Caco-2 (cell line): ENCODE measurements at places on chromosomes 4 and X.

DNA sequence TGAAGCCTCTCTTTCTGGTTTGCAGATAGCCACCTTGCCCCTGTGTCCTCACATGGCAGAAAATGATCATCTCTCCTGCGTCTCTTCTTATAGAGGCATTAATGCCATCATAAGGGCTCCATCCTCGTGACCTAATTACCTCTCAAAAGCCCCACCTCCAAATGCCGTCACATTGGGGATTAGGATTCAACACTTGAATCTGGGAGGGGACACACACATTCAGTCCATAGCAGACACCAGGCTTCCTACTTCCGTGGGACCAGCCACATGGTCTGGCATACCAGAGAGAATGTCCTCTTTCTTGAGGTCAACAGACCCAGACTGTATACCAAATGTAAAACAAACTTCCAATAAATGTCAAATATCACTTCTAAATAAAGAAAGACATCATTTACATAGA, 82.3 kb upstream of the S100G start:
- H3K4me1 ChIP-seq: no peaks in the 10 kb centered on the region
- no peak overlapping the region for H3K4me3 ChIP-seq
- no peaks in the 10 kb centered on the region for H3K27me3 ChIP-seq

GRCh38 chr4:10552591-10553280, 95.5 kb upstream of the ZNF518B start:
- no peak for DNase-seq
- no peaks in the 10 kb centered on the region for H3K27me3 ChIP-seq
- H3K27ac ChIP-seq: no peak overlapping the region
- H3K4me1 ChIP-seq: no peaks in the 10 kb centered on the region
- no peaks in the 10 kb centered on the region for H3K36me3 ChIP-seq

DNA sequence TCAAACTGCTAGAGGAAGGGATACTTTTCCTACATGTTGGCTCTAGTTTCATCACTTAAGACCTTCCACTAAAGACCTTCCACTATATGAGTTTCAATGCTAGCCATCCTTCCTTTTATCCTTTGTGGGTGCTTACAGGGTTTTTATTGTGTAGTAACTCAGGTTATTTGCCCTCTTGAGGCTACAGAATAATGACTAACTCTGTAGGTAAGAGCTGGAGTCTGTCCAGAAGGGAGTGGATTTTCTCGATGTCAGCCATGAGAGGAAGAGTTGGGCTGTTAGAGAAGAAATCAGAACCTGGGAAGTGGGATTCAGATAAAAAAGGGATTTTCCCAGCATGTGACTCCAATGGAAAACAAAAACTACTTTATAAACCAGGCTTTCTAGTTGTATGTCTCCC, 27.5 kb upstream of the HERC5 start:
- H3K4me1 ChIP-seq: no peaks in the 10 kb centered on the region
- no peak overlapping the region for H3K4me3 ChIP-seq
- H3K36me3 ChIP-seq: no peaks in the 10 kb centered on the region

- no peaks in the 10 kb centered on the region for H3K36me3 ChIP-seq
- H3K4me1 ChIP-seq: no peaks in the 10 kb centered on the region
- no peaks in the 10 kb centered on the region for H3K27me3 ChIP-seq
- DNase-seq: no peak
- peak overlapping the region; percentile 58 for H3K27ac ChIP-seq
These were observed 63.3 kb downstream of the MOSPD2 start for GRCh38 chrX:14936561-14936960.

GRCh38 chr4:119059221-119059620, 76.4 kb upstream of the MYOZ2 start:
- H3K4me3 ChIP-seq: no peak overlapping the region
- H3K36me3 ChIP-seq: no peaks in the 10 kb centered on the region
- no peaks in the 10 kb centered on the region for H3K4me1 ChIP-seq
- no peak overlapping the region for H3K27ac ChIP-seq

DNA sequence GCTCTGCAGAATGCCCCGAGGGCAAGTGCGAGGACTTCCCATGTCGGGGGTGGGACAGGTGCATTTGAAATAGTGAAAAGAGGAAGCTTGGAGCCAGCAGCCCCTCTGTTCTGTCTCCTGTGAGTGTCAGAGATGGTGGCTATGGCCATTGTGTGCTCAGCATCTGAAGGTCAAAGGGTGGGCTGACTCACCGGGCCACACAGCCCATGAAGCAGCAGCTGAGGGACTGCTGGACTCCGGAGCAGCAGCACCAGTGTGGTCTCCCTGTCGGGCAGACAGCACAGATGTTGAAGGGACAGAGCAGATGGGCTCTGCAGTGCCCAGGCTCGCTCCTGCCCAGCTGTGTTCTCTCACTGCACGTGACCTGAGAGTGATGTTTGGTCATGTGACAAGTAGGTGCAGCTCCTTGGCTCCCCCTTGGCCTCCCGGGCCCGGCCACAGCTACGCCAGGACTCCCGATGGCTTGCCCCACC, 53.5 kb downstream of the TBC1D14 start:
- H3K4me1 ChIP-seq: no peaks in the 10 kb centered on the region
- H3K36me3 ChIP-seq: no peaks in the 10 kb centered on the region; the same call in none of the 2 replicates
- no peak overlapping the region for H3K4me3 ChIP-seq
- no peak for DNase-seq
- H3K27ac ChIP-seq: peak overlapping the region; percentile 65
- no peaks in the 10 kb centered on the region for H3K27me3 ChIP-seq

- H3K4me1 ChIP-seq: no peaks in the 10 kb centered on the region
- H3K36me3 ChIP-seq: no peaks in the 10 kb centered on the region
- DNase-seq: no peak
These were observed 42.4 kb downstream of the ADRA2C start for GRCh38 chr4:3808597-3808996.

DNA sequence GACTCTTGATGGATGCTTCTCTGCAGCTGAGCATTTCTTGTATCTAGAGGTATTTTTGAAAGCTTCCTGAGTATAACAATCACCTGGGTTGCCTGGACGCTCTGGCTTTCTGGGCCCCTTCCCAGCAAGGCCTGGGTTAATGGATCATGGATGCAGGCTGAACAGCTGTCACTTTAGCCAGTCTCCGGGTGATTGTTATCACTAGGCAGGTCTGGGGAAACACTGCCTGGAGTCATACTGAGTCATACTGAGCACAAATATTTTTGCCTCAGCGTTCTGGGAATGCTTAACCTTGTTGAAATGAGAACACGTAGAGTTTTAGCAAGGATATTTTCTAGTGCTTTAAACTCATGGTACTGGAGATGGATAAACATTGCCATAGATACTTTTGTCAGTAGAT, 102.6 kb downstream of the PHEX start:
- peak; percentile 52 for DNase-seq
- peaks cover 18% of the 10 kb centered on the region for H3K4me1 ChIP-seq
- no peaks in the 10 kb centered on the region for H3K27me3 ChIP-seq

GRCh38 chr4:83569429-83569828, 33.5 kb downstream of the GPAT3 start:
- H3K27ac ChIP-seq: no peak overlapping the region
- no peaks in the 10 kb centered on the region for H3K36me3 ChIP-seq
- H3K27me3 ChIP-seq: no peaks in the 10 kb centered on the region
- no peak for DNase-seq
- no peak overlapping the region for H3K4me3 ChIP-seq
- no peaks in the 10 kb centered on the region for H3K4me1 ChIP-seq

- no peaks in the 10 kb centered on the region for H3K36me3 ChIP-seq
- peak overlapping the region; percentile 65 for H3K4me3 ChIP-seq
- H3K27ac ChIP-seq: no peak overlapping the region
- no peaks in the 10 kb centered on the region; the same call in 1 of the 2 replicates for H3K4me1 ChIP-seq
- H3K27me3 ChIP-seq: no peaks in the 10 kb centered on the region
- no peak for DNase-seq
These were observed 665 bp downstream of the PSMD10 start for GRCh38 chrX:108090491-108091263.

DNA sequence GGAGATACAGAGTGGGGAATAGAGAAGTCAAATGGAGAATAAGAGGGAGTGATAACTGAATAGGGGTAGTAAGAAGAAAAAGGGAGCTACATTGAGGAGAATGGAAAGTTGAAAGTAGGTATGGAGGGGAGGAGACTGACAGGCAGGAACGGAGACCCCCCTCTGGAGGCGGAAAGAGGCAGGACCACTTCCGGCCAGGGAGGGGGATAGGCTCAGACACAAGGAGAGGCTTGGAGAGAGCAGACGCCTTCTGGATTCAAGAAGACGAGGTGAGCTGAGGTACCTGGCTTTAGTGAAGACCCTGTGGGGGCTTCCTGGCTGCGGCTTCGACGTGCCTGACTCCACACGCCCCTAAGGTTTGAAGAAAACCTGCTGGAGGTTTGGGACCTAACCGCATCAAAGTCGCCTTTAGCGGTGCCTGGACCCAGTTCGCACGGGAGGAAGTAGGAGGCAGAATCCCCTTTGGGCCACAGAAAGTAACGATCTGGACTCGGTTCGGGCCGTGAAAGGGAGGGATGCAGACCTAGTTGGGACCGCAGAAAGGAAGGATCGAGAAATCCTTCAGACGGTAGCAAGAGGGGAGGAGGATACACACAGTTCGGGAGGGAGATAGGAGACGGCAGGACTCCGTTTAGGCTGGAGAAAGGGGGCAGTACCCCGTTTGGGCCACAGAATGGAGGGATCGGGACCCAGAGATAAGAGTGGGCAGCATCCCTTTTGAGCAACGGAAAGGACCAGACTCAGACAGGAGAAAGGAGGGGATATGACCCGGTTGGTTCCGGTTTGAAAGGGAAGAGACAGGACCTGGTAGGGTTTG, at the start of gene TRO:
Gene TRO (plus strand): TSS at position 215 of the 817 bp plus-strand sequence. CDS start 1,423 bp downstream, outside the sequence.
- DNase-seq: no peak
- H3K36me3 ChIP-seq: no peaks in the 10 kb centered on the region
- no peak within 1 kb of the TSS for H3K4me3 ChIP-seq
- no peaks in the 10 kb centered on the region for H3K4me1 ChIP-seq
- H3K27me3 ChIP-seq: no peaks in the 10 kb centered on the region
- no peak within 1 kb of the TSS for H3K27ac ChIP-seq

GRCh38 chrX:31190221-31190975, 118.6 kb upstream of the FTHL17 start:
- no peaks in the 10 kb centered on the region for H3K36me3 ChIP-seq
- H3K4me1 ChIP-seq: no peaks in the 10 kb centered on the region
- H3K27ac ChIP-seq: no peak overlapping the region
- no peak for DNase-seq
- H3K27me3 ChIP-seq: no peaks in the 10 kb centered on the region
- no peak overlapping the region for H3K4me3 ChIP-seq

DNA sequence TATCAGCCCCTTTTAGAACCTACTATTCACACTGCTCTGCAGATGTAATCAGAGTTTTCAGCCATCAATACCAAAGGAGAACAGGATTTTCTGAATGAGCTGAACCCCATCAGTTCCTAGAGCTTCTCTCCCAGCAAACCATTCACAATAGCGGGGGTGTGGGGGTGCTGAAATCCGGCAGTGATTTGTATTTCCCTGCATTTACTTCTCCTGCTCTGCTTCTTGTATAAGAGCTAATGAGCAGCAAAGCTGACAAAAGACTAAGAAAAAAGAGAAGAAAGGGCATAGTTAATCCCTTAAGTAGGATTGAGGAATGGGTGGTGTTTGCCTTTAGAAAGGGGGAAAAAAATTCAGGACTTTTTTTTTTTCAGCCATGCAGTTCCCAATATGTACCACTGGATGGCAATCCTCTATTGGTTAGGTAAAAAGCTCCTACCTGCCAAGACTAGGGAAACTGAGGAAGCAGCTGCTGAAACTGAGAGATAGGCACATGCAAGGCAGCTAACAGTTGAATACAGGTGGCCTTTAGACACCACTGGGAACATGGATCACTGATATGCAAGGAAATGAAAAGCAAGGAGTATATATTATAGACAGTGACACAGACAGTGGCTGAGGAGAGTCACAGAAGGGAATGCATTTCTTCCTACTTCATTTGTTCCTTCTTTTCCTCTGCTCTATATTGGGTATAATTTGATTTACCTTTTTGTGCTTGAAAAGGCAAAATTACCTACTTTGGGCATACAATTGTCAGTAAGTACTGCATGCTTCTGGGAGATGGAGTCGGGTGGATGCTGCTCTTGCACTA, 217.9 kb downstream of the HS6ST2 start:
- no peak overlapping the region for H3K27ac ChIP-seq
- no peak overlapping the region for H3K4me3 ChIP-seq
- no peaks in the 10 kb centered on the region for H3K36me3 ChIP-seq
- H3K4me1 ChIP-seq: no peaks in the 10 kb centered on the region
